ENCODE measurements at places on chromosomes 7 and 10. TPM values are rescaled to one million over a fixed set of nuclear protein-coding genes. Genes with fewer than 3 reads are reported as not detected.

DNA sequence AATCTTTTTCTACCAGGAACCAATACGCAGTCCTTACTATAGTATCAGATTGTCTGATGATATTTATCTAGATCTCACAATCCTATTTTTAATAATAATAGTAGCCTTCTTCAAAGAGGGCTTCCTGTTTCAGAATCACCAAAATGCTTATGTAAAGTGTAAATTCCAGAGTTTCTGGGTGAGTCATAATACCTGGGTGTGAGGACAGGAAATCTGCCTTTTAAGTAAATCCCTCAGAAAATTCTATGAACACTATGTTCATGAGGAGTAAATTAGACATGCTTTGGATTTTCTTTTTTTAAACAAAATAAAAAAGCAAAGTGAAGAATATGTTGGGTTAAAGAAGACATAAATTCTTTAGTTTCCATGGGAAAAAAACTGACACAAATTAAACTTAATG, 20.5 kb downstream of the DKK1 start:
- no peak for DNase-seq

- no peak for DNase-seq
Measured at GRCh38 chr10:77175631-77176222, 461.9 kb downstream of the KCNMA1 start.

The TMEM176B gene
- 0.47 TPM for total RNA-seq

GRCh38 chr10:95445837-95446486, 115.2 kb downstream of the SORBS1 start:
- DNase-seq = peak; percentile 92

GRCh38 chr7:117612637-117613036, 132.8 kb downstream of the CFTR start:
- DNase-seq = peak; percentile 8

The HECW1 gene
- 21.8 TPM for total RNA-seq

GRCh38 chr10:103673606-103674005, 180.1 kb downstream of the NEURL1 start:
- DNase-seq = no peak

The TRIL gene
- total RNA-seq = 5.1 TPM

DNA sequence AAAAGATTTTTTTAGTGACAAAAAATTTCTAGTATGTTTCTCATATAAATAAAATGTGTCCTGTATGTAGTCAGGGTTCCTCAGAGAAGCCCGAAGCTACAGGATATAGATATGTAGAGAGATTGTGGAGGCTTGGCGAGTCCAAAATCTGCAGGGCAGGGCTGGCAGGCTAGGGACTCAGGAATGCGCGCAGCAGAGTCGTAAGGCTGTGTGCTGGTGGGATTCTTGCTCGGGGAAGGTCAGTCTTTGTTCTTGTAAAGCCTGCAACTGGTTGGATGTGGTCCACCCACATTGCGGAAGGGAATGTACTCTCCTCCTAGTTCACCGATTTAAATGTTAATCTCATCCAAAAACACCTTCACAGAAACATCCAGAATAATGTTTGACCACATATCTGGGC, 30.6 kb downstream of the LHPP start:
- DNase-seq = no peak

The C10orf143 gene
- 0.62 TPM for total RNA-seq

The SPDYE3 gene
- not detected for total RNA-seq

The CEP55 gene
- 15.0 TPM for total RNA-seq

DNA sequence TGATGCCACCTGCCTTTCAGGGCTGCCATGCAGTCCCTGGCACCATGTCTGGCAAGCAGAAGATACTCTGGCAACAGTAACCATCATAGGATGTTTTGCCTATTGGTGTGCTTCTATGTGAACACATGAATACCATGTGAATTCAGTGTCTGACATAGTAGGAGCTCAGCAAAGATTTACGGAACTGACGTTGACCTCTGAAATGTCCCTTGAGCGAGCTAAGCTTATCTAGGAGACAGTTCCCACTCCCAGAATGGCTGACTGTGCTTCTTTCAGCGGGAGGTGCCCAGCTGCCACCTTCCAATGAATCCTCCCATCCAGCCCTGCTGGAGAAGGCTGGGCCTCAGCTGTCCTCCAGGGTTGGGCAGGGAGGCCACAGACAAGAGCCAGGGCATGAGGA, 71.2 kb upstream of the LRRC18 start:
- DNase-seq = no peak

GRCh38 chr7:95330961-95331337, 6.6 kb upstream of the PON1 start:
- DNase-seq = no peak

DNA sequence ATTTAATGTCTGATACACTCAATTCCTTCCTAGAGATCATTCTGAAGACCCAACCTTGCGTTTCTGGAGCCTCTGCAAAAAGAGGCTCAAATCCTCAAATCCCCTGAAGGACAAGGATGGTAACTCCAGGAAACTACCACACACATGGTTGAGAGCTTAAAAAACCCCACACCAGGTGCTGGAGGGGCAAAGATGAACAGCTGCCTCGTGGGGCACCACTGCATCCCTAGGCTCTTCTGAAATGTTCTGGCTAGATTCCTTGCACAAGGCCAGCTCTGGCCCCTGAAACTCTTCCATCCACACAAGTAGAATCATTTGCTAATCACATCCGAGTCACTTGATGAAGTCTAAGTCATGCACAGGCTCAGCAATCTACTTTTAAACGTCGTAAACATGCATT, 286.6 kb downstream of the ELMO1 start:
- no peak for DNase-seq

The ASB10 gene
- not detected for total RNA-seq

- no peak for DNase-seq
Measured at GRCh38 chr10:77493851-77494261, 143.8 kb downstream of the KCNMA1 start.

DNA sequence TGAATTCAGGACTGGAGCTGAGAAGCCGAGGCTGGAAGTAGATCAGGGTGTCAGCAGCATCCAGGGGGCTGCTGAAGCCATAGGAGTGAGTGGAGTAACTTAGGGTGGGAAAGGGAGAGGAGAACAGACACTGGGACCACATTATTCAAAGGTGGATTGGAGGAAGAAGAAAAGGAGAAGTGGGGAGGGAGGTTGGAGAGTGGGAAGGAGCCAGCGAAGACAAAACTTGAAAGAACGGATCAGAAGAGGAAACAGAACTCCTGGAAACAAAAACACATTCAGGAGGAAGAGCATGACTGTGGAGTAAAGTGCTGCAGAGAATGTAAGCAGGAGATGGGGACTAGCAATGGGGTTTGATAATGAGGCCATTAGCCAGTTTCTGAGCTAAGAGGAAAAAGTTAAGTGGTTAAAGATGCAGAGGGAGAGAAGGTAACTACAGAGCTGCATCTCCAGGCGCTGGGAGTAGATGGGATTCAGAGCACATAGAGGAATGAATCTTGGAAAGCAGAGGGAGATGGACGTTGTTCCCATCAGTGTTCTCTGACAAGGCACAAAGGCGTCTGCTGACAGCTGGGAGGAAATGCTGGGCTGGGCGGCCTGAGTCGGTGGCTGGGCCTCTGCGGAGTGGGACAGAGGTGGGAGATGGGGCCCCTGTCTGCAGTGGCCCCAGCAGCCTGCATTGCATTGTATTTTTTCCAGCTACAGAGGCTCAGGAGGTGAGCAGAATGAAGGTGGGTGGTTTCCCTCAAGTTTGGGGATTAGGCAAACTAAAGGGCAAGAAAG, 63.1 kb upstream of the LEP start:
- no peak for DNase-seq

The NEUROD6 gene
- not detected for total RNA-seq

DNA sequence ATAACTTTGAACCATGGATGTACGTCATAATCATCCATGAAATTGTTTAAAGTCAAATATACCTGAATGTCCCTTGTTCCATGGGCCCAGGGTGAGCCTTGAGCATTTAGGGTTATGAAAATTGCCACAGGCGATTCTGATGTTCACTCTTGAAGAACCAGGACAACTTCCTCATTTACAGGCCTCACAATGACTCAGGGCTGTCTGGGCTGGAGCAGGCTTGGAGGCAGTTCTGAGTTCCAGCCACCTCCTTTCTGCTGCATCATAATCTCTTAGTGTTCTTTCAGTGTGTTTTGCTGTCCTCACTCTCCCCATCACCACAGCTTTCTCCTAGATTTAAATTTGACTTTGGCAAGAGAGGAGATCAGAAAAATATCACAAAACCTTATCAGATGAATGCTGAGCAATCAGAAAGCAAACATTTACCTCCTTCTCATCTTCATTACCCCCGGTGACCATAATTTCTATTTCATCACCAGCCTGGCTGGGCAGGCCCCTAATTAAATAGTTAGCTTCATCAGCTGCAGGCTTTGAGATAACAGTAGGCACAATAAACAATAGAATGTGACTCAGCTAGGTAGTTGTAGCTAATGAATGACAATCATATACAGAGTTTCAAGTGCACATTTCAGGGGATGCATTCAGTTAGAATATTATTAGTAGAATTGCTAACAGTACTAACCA, 571.0 kb downstream of the SH2D4B start:
- DNase-seq = no peak

GRCh38 chr10:74206746-74207145, 55.7 kb downstream of the ADK start:
- no peak for DNase-seq

GRCh38 chr7:88835147-88835728, 39.7 kb upstream of the TEX47 start:
- peak; percentile 74 for DNase-seq

DNA sequence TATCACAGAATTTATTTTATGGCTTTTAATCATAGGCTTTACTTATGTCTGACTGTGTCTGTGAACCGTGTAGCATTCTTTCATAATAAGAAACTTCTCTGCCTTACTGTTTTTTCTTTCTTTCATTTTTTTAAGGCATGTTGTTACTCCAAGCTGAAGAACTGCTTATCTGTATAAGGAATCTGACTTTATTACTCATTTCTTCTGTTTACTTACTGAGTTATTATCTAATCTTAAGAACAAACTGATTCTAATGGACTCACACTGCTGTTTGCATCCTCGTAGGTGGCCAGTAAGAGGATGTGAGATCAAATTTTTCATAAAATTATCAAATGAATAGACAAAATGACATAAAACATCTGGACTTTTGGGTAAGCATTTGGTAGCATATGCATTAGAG, 54.7 kb upstream of the DNAJC1 start:
- DNase-seq = no peak

The ENO4 gene
- total RNA-seq = 0.24 TPM

- DNase-seq = no peak
Measured at GRCh38 chr10:69600761-69601330, 27.6 kb upstream of the NEUROG3 start.

- no peak for DNase-seq
Measured at GRCh38 chr7:70556761-70557160, 575.2 kb upstream of the GALNT17 start.

GRCh38 chr7:118218413-118219156, 5.9 kb upstream of the ANKRD7 start:
- no peak for DNase-seq

The CALCR gene
- 1.4 TPM for total RNA-seq

DNA sequence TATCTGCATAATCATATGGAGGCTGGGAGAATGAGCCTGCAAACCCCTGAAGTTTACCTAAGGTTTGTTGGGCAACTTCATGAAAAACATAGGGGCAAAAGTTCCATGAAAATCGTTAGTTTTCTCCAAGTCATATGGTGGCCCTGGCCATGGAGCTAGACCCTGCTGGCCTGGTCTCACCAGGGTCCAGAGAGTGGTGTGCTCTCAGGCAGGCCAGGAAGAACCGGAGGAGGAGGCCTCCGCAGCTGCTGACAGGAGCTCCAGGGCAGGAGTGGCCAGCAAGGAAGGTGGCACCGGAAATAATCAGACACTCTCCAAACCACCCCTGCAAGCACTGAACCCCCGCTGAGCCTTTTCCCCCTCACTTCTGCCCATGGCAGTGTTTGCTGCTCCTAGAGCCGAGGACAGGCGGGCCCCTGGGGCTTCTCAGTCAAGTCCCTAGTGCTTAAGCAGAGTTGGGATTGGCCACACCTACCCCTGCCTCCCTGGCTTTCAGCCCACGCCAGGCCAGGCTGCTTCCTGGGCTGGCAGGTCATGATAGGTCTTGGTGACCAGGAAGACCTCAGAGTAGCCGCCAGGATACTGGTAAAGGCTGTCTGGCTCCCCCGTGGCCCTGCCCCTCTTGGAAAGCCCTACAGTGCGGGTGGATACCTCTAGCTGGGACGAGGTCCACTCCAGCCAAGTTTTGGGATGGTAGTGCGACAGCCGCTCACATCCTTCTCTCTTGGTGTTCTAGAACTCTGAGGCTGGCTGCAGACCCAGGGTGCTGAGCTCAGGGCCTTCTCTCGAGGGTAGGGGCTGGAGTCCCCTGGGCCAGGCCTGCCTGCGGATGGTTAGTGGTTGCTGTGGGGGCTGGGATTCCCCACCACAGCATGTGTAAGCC, 242.8 kb downstream of the MGMT start:
- no peak for DNase-seq

DNA sequence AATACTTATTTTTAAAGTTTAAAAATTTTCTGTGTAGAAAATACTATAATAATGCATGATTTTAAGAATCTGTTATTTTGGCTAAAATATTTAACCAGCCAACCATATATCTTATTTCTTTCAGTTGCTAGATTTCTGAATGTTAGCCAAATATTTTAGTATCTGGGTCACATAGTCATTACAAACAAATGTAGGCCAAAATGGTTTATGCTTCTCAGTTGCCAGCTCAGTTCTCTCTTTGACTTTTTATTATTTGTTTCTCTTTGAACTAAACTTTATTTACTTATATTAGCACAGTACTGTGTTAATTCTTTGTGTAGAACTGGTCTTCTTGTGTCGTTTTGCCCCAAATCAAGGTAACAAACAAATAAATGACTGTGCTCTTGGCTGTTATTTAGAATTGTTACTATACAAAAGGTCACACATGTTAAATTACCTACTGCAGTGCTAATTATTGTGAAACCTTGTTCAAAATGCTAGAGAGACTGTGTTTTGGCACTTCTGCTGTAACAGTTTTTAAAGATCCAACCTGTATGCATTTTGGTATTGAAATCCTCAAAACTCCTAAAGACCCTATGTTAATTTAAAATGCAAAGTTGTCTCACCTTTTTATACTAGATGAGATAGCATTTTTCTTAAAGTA, 39.8 kb downstream of the ZEB1 start:
- no peak for DNase-seq

The TMEM130 gene
- 1.5 TPM for total RNA-seq

GRCh38 chr10:99497343-99498025, 35.3 kb upstream of the NKX2-3 start:
- no peak for DNase-seq

GRCh38 chr7:70752794-70753241, 379.1 kb upstream of the GALNT17 start:
- no peak for DNase-seq

GRCh38 chr7:12287901-12288300, 76.8 kb downstream of the TMEM106B start:
- no peak for DNase-seq

DNA sequence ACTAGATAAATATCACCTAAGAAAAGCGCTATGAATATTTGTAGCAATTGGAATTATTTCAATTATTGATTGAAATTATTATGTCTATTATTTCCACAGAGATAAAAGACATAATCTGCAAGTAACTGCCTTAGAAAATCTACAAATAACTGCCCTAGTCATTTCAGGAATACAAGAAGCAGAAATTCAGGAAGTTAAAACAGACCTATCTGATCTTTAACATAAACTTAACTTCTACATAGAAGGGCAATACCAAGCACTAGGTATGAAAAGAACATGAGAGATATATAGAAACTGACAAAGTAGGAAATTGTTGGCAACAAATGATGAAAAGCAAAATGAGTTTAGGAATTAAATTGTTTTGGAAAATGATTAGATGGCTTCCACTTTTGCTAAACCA, 31.8 kb upstream of the AKR1B10 start:
- DNase-seq = no peak

The FBXL13 gene
- 2.5 TPM for total RNA-seq

GRCh38 chr10:26737730-26738129, 40.2 kb downstream of the PDSS1 start:
- DNase-seq = no peak
